AG04450 (cell line): ENCODE measurements at places on chromosomes 12 and 14.

- no peak for DNase-seq
Observed at GRCh38 chr14:69260861-69261564, 1.1 kb downstream of the GALNT16 start.

GRCh38 chr12:90020881-90021280, 312.2 kb upstream of the ATP2B1 start:
- DNase-seq: no peak

DNA sequence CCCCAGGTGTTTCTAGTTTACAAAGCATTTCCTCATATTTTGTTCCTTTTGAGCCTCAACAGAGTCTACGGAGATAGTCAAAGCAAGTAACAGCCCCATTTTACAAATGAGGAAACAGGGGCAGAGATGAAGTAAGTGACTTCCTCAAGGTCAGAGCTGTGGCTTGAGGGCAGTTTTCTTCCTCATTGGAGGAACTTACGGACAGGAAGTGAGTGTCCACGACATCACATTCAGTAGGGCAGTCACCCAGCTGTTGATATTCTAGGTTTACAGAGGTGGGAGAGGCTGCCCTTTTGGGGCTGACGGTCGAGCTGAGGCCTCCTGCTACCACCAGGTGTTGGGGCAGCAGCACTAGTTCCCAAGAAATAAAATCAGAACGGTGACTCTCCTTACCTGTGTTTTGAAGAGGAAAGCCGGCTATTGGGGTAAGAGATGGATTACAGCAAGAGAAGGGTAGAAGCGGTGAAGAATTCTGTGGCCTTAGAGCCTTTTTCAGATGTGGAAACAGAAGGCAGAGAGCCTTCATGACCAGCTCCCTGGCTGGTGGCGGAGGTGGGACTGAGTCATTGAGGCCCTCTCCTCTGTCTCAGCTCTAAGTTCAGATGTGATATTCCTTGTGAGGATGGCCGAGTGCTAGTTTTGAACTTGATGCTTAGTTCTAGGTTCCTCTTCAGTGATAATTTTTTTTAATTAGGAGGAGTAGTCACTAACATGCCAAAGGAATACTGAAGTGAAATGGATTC, 41.7 kb downstream of the SUSD6 start:
- no peak for DNase-seq

DNA sequence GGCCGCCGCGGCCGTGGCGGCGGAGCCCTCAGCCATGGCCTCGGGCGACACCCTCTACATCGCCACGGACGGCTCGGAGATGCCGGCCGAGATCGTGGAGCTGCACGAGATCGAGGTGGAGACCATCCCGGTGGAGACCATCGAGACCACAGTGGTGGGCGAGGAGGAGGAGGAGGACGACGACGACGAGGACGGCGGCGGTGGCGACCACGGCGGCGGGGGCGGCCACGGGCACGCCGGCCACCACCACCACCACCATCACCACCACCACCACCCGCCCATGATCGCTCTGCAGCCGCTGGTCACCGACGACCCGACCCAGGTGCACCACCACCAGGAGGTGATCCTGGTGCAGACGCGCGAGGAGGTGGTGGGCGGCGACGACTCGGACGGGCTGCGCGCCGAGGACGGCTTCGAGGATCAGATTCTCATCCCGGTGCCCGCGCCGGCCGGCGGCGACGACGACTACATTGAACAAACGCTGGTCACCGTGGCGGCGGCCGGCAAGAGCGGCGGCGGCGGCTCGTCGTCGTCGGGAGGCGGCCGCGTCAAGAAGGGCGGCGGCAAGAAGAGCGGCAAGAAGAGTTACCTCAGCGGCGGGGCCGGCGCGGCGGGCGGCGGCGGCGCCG, 381 bp downstream of the YY1 start:
- DNase-seq: no peak

GRCh38 chr12:131457028-131457310, 253.9 kb upstream of the SFSWAP start:
- no peak for DNase-seq

- no peak for DNase-seq
Observed at GRCh38 chr12:113465808-113466453, 5.7 kb downstream of the LHX5 start.

DNA sequence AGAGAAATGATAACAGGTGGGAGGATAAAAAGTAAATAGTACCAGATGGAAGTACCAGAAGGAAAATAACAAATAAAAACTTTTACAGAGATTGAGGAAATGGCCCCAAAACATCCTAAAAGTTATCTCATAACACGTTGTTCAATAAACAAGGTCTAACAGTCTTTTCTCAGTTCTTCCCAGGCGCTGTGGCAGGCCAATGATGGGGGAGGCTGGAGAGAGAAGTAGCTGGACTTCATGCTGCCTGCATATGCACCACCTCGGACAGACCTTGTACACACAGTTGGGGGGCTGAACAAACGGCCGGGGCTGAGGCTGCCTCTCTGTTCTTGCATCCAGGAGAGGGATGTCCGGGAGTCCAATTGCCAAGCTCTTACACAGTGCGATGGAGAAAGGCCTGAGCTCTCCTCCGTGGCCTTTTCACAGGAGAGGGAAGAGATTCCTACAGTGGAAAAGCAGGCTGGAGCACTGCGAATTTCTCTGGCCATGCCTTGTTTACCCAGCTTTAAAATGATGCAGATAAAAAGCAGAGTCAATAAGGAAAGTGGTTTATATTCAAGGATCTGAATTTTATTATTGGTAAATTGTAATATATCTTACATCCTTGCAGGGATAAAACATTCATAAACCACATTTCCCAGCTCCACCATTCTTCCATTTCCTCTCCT, 109.8 kb downstream of the PHLDA1 start:
- no peak for DNase-seq

DNA sequence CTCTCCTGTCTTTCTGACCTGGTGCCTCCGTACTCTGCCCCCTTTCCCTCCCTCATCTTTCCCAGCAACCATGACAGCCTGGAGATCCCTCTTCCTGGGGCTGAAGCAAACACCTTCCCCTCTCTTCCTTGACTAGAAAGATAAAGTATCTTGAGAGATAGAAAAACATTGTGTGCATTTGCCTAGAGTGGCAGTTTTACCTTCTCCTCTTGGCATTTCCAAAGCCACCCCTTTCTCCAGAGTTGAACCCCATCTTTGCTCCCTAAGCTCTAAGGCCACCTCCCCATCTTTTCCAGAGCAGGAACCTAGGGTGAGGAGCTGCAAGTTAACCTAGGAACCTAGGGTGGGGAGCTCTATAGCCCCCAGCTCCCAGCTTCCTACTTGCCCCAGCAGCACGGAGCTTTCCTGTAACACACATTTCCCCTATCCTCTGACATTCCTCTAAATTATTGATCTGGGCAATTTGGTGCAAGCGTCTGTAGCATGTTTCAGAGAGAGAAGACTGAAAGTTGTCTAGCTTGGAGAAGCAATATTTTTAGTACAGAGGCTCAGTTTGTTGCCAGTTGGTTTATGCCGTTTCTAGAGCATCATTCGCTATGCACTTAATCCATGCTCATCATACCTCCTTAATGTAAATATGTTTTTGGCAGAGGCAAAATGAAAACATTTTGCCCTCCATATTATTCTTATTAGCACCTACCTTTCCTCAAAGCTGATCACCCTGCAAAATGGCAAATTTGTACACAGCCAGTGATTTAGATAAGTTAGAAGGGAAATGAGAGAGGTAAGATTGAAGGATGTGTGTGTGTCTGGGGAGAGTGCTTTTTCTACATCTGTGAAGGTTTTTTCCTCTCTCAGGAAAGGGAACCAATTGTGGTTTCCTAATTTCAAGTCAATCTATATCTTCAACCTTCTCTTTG, 5.4 kb upstream of the TBX3 start:
- DNase-seq: no peak

GRCh38 chr12:32400114-32400672, 835 bp downstream of the FGD4 start:
- DNase-seq: no peak

DNA sequence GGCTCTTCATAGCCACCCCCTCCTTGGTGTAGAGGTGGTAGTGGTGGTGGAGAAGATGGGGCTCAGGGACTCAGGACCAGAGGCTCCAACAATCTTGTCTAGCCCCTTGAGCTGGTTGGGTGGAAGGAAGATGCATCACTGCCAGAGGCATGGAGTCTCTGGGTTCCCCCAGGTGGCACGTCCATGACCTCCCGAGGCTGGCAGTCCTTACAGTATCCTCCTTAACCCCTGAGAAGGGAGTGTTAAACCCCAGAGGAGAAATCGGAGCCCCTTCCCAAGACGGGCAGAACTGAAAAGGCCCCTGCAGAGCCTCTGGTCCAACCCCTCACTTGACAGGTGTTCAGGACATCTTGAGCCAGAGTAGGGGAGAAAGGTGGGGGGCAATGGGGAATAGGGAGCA, 9.1 kb downstream of the KRT83 start:
- no peak for DNase-seq

DNA sequence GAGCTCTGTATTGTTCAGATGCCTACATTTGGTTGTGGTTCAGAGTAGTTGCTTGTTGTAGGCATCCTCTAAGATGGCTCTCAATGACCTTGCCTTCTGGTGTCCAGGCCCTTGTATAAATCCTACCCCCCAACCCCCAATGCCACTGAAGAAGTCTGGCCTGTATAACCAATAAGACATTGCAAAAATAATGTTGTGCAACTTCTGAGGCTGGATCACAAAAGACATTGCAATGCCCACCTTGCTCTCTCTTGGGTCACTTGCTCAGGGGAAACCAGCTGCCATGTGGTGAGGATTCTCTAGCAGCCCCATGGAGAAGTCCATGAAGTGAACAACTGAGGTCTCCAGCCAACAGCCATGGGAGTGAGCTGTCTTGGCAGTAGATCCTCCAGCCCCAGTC, 234.0 kb upstream of the TBX3 start:
- DNase-seq: no peak

DNA sequence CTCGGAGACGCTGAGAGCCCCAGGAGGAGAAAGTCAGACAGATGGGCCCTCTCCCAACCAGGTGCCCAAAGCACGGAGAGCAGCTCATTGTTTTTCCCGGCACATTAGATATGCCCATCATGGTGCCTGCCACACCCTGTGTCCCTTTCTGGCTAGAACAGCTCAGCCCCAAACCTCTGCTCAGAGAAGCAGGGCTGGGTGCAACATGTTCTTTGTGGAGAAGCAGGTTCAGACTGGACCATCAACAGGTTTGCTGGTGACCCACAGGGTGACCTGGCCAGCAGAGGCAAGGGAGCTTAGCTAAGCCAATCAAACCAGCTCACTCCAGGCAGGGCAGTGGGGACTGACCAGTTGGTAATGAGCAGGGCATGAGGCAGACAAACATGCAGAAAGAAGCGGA, 13.4 kb downstream of the RAB15 start:
- no peak for DNase-seq

- DNase-seq: no peak
Observed at GRCh38 chr14:58635091-58635830, 2.5 kb upstream of the DACT1 start.

DNA sequence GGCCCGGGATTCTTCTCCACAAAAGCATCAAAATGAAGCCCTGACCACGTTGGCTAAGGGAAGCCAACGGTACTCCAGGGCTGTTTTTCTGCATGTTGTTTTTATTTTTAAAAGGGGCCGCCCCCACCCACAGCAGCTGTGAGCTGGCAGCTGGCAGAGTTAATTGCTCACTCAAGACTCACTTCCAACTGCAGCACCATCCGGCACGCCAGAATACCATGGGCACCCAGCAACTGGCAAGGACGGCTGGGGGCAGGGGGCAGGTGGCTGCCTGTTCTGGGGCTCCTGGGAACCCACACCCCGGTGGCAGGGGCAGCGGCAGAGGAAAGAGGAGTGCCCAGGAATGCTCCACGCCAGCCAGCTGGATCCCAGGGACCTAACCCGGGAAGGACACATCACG, 44.3 kb downstream of the NCOR2 start:
- no peak for DNase-seq

DNA sequence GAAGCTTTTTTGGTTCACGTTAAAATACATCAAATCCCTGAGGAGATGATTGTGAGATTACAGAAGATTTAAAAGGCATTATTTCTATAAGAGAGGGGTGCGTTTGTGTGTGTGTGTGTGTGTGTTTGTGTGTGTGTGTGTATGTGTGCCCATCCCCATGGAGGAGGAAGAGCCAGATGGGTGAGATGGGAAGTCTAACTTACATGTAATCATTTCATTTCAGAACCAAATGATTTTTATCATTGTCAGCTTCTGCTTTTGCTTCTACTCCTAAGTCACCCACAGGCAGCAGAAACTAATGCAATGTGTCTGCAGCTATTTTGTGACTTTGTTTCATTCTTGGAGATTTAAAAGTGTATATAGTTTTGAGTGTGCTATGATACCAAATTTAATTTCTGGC, 68.7 kb downstream of the SLC4A8 start:
- DNase-seq: no peak

DNA sequence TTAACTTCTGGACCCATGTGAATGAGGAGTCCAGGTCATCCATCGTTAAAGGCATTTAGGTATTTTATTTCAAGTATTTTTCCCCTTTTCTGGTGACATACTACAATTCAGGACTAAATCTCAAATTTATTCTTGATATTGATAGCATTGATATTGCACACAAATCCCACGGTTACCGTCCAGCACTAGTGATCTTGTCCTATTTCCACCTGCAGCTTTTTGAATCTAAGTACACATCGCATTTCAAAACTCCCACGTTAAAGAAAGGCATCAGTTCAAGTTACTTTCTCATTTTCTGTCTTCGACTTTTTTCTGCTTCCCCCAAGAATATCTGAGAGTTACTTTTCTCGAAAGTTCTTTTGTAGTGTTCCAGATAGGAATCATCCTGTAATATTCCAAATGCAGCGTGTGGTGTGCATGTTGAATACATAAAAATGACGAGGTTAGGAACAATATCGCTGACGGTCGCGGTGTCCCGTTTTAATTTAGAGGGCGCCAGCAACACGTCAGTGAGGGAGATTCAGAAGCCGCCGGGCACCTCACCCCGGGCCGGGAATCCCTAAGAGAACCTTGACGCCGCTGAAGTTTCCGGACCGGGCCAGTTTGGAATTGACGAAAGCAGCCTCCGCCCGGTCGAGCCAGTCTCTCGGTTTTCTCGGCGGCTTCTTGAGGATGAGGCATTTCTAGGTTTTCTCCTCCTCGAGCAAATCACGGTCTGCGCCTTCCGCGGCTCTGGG, 569 bp upstream of the RGS6 start:
- DNase-seq: no peak

- no peak for DNase-seq
Observed at GRCh38 chr14:64705381-64706118, 1.3 kb downstream of the PLEKHG3 start.

DNA sequence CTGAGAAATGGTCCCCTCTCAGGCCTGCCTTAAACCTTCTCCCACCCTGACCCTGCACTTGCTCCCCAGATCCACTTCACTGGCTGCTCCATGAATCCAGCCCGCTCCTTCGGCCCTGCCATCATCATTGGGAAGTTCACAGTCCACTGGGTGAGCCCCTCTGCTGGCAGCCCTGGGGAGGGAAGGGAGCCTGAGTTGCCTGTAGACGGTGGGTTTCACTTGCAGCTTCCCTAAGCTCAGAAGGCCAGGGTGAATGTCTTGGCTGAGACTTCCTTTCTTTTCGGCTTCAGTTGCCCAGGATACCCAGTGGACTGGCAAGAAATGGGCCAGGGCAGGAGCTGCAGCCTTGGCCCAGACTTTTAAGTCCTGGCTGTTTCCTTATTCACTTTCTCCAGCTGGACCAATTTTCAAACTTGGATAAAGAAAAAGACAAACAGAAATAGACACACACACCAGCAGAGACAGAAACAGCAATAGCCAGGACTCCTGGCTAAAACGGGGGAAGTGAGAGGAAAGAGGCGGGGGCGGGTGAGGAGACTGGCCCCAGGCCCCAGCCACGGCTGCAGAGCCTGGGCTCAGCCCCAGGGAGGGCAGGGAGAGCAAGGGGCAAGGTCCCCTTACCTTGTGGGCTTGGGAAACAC, 2.0 kb downstream of the AQP6 start:
- no peak for DNase-seq

- DNase-seq: no peak
Observed at GRCh38 chr14:95770777-95771176, 56.9 kb upstream of the TCL1A start.

- no peak for DNase-seq
Observed at GRCh38 chr12:96420277-96420835, 20.1 kb upstream of the CDK17 start.
